Hematopoietic multipotent progenitor cell treated with erythropoietin and hydrocortisone succinate and interleukin-3 and kit ligand, for 15 days (in vitro differentiated cells): ENCODE measurements at places on chromosomes 5 and 9.

DNA sequence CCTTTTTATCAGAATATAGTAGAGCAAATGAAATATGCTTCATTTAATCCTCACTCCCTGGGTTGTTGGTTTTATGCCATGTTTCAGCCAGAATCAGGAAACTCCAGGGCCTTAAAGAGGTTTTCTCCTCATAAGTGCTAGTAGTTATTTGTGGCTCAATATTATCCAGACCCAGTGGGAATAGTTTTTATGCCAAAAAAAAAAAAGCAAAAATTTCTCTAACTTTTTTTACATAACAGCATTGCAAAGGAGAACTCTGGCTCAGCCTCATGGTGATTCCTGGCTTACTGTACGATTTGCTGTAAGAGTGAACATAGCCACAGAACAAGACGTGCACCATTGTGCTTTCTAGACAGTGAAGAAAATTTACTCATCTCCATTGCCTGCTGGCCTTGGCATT is 232.5 kb downstream of the PJA2 start:
- no peak for DNase-seq

- DNase-seq = no peak
These were observed 52.9 kb downstream of the GLIS3 start for GRCh38 chr9:4246969-4247368.

DNA sequence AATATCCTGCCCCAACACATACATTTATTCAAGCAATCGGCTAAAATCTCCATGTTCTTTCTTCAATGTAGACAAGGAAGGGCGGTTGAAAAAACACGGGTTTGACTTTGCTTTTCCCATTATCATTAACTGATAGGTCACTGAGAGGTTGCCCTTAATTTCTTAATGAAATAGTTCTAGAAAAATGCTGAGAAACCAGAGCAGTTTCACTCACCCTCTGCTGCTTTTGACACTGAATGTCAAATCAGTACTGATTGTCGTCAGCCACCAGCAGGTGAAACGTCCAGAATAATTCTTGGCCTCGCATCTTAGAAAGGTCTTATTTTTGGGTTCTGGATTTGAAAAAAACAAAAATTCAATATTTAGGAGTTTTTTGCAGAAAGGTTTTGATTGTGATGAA is 8.1 kb downstream of the IL12B start:
- DNase-seq = no peak

GRCh38 chr5:112294126-112294525 is 125.0 kb downstream of the EPB41L4A start:
- no peak for DNase-seq

GRCh38 chr9:101632611-101633010 is 37.8 kb upstream of the PPP3R2 start:
- no peak for DNase-seq

- DNase-seq = no peak
These were observed 19.5 kb downstream of the THBS4 start for GRCh38 chr5:80054682-80055081.

GRCh38 chr9:120539951-120540350 is 40.0 kb downstream of the CDK5RAP2 start:
- no peak for DNase-seq

DNA sequence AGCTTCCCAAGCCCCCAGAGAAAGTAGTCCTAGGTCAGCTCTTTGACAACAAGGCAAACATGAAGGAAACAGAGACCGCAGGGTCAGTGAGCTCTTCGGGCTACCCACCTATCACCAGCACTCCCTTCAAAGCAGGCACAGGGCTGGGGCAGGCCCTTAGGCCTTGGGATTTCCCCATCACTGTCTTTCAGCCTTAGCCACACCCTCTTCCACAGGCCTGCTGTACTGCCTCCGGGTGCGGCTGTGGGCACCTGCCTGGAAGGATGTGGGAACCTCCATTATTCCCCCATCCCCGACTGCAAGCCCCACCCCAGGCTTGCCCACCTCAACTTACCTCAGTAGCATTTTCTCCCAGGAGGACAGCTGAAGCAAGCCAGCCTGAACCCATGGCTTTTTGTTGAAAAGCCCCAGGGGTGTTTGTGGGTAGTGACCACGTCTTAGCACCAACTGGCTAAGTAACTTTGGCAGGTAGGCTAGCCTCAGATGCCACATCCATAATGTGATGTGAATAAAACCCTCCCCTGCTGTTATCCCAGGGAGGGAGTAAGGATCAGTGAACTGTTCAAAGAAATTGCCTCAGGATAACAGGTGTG is 100.2 kb downstream of the PIK3R1 start:
- DNase-seq = peak; percentile 56
